Stimulated activated naive CD8-positive, alpha-beta T cell treated with anti-CD3 and anti-CD28 coated beads, Interleukin-15, amount 100 ng/mL, for 72 hours (primary cell): ENCODE measurements at places on chromosomes 5 and 9.

DNA sequence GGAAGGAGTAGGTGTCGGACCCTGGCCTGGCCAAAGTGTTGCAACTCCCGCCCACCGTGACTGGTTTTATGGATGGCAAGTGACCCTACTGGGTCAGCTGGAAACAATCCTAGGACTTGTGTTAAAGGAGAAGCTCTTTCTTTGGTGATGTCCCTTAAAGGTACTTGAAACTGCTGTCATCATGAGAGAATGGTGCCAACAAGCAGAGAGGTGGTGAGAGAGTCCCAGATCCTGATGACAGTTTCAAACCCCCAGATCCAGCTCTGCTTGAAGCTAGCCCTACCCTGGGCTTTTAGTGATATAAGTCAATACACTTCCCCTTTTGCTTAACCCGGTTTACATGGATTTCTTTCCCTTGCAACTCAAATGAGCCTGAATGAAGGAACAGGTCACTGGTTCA is 72.5 kb upstream of the UBTD2 start:
- DNase-seq: no peak

- DNase-seq: no peak
Observed at GRCh38 chr5:113817683-113818082, 304.2 kb downstream of the YTHDC2 start.

GRCh38 chr5:169164481-169164925 is 136.4 kb downstream of the SLIT3 start:
- DNase-seq: no peak

GRCh38 chr5:44885903-44886302 is 77.2 kb downstream of the MRPS30 start:
- DNase-seq: no peak

DNA sequence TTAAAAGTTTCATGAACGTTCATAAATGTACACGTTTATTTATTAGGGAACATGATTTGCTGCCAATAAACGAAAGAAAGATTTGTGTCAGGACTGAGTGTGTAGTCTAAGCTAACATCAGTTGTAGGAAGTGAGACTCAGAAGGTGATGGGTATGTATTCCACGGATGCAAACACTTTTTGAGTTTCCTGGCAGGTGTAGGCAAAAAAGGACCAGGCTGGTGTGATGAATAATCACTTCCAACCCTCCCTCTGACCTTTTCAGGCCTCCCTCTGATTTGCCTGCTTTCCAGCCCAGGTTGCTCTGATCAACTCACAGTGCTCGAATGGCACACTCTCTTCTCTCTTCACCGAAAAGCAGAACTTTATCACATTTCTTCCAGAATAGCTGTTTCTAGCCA is 51.8 kb downstream of the BASP1 start:
- DNase-seq: no peak

DNA sequence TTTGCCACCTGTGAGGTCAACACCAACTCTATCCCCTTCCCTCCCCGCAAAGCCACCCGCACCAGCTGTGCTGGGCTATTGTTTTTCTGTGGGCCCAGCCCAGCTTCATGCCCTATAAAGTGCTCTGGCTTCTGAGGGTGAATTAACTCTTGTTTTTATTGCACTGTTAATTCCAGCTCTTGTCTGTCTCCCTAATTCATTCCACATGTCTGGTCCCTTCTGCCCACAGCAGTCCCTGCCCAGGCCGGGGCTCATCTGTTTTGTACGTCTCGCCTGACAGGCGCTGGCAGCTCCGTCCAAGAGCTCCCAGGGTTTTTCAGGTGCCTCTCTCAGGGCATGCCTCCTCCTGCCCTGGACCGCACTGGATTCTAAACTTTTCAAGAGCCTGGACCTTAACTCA is 118.9 kb downstream of the PDZD2 start:
- DNase-seq: no peak

DNA sequence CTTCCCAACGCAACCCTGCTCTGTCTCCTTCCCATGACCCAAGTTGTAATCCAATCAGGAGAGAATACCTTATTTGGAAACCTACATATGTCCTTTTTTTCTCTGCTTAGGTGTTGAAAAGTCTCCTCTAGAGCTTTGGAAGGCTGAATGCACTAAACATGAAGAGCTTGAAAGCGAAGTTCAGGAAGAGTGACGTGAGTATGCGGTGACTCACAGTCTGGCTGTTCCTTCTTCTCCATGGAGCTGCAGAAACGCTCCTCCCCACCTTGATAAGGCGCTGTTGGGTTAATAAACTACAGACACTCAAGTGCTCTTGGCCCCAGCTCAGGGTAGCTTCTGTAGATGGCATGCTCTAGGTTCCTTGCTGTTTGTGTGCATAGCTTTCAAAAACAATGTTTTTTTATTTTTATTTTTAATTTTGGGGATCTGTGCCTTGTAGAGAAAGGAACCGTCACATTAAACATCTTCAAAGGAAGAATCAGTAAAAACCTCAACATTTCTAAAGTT is 30.7 kb downstream of the RAI14 start:
- no peak for DNase-seq

DNA sequence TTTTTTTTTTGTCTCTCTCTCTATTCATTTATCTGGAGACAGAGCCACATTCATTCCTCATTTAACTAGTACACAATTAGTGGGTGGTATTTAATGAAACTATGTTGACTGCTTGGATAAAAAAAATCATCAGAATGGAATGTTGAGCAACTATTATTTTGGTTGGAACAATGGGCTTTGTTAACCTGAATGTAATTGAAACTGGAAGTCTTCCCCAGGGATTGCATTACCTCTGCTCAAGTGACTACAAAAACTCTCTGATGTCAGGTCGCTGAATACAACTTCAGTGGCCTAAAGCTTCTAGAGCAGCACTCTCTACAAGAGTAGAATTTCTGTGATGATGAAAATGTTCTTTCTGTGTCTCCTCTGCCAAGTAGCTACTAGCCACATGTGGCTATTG is 295.8 kb downstream of the DEPDC1B start:
- DNase-seq: no peak

DNA sequence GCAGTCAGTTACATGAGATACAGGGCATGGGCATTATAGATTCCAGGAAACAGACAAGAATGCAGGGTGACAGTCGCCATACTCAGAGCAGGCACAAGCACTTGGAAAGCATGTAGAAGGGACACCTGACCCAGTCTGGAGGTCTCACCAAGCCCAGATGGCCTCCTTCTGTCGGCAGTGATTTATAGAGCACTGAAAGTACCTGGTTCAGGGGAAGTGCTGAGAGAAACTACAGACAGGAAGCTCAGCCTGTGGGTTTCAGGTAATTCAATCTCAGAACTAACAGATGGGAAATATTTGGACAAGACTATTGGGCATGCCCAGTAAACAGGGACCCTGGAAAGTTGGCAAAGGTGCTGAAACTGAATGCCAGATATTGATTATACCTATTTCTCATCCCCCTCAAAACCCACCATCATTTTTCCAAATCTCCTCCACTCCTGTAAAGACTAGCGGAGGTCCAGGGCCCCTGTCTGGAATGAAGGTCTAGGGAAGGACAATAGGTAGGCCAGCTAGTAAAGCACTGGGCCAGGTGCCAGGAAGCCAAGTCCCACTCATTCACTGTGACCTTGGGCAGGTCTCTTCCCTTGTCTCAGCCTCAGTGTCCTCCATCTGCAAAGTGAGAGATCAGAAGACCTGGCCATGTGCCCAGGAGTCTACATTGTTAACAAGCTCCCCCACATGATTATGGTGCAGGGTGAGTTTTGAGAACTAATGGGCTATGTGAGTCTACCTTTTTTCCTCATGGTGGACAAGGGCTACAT is 26.9 kb downstream of the KLHL3 start:
- no peak for DNase-seq

DNA sequence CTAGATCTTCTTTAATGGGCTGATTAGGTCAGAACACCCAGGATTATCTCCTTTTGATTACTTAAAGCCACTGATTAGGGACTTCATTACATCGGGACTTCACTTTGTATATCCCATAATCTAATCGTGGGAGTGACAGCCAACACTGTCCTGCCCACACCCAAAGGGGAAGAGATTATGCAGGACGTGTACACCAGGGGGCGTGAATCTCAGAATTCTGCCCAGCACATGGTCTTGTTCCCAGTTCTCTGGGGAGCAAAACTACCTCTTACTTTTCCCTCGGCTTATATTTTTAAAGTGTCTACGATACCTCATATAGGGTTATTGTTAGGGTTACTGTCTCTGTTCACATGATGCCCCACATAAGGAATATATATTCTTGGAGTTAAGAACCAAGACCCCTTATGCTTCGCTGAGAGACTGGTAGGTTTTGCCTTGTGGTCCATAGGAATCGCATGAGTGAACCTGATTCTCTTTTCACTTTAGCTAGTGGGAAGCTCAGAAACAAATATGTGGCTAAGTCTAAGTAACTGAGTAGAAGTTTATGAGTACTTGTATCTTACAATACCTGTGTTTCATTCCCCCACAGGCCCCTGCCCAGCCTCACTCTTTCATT is 192.7 kb downstream of the GNA14 start:
- DNase-seq: no peak

DNA sequence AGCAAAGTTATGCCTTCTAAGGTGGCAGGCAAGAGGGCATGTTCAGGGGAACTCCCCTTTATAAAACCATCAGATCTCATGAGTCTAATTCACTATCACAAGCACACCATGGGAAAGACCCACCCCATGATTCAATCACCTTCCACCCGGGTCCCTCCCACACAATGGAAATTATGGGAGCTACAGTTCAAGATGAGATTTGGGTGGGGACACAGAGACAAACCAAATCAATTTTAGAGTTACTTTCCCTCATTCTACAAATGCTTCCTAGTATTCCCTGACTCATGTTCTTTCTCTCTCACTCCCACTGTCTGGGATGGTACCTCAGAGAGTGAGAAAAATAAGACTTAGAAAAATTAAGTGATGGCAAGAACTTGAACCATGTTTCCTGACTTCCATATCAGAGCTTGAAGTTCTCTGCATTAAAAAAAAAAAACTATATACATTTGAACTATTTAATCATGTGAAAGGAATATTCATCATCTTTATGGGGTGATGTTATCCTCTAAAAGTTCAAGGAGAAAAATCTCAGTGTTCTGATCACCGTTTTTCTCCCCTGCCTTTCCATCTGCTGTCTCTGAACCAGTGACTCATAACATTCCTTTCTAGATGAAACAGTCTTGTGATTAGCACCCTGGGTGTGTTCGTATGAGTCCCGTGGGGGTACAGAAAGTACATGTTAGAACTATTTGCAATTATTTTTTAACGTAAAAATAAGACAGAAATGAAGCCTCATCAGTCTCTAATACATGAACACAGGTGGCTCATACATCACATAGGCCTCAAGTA is 282.9 kb downstream of the SLF1 start:
- no peak for DNase-seq

DNA sequence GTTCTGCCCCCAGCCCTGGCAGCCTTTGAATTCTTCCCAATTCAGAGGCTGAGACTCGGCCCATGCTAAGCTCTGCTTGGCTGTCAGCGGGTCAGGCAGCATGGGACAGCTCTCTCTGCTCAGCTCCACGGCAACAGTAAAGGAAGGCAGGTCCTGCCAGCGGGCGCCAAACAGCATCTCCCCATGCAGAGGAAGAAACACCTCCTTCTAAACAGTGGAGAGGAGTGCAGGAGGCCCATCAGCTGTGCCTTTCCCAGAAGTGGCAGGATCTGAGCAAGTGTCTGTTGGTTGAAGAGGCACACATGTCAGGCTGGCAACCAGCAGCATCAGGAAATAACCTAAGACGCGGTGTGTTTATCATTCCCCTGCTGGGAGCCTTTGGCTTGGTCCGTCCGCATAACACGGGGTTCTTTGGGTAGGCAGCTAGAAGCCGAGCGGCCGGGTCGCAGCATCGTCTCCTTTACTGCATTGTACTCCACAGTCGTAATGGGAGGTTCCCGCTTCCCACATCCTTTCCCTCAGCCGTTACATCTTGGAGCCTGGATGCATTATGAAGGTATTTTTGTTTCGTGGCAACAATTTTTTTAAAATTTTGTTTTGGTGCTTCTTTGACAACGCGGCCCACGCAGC is 42.7 kb upstream of the NCS1 start:
- DNase-seq: peak; percentile 35

GRCh38 chr5:171628633-171628974 is 157.0 kb upstream of the SMIM23 start:
- no peak for DNase-seq

GRCh38 chr9:113387560-113388230 is 10.9 kb upstream of the HDHD3 start:
- DNase-seq: no peak

GRCh38 chr5:61569353-61569752 is 237.3 kb downstream of the ZSWIM6 start:
- DNase-seq: no peak

DNA sequence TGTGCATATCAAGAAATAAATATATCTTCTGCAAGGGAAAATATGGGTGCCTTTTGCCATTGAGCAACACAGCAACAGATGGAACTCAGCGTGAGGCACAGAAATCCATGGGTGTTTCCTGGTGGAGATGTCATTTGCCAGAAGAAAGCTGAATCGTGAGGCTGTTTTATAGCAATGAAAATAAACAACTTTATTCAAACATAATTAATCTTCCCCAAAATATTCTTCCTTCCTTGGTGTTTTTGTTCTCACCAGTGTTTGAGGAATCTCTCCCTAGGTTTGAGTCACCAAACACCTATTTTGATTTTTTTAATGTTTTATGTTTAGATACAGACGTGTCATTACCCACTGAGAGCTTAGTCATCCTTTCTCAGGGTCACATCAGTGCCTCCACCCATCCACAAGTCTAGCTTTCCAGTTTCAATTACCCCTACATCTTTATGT is 65.8 kb upstream of the PAPPA start:
- no peak for DNase-seq

DNA sequence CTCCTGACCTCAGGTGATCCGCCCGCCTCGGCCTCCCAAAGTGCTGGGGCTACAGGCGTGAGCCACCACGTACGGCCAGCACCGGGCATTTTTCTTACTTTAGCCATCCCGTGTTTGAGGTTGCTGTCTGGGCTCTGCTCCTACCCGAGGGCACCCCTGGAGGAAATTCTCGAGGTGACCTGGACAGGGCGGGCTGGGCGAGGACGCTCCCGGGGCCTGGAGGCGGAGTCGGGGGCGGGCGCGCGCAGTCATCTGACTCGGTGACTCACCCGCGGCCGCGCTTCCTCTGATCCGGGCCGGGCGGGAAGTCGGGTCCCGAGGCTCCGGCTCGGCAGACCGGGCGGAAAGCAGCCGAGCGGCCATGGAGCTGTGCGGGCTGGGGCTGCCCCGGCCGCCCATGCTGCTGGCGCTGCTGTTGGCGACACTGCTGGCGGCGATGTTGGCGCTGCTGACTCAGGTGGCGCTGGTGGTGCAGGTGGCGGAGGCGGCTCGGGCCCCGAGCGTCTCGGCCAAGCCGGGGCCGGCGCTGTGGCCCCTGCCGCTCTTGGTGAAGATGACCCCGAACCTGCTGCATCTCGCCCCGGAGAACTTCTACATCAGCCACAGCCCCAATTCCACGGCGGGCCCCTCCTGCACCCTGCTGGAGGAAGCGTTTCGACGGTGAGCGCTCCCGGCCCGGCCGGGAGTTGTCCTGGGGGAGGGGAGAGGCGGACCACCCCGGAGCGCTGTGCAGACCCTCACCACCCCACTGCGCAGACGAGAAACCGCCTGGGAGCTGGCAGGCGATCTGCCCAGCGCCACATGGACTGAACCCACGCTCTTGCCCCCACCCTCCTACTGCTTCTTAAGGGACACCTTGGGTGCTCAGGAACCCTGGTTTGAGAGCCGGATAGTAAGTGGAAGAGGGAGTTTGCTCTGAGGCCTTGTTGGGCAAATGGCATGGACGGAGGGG is at the start of gene HEXB:
Gene HEXB, plus strand, starts transcription at position 334 of the 952 bp plus-strand sequence. Its CDS starts 28 bp downstream, at position 362.
- DNase-seq: peak; percentile 89

GRCh38 chr9:127368852-127369402 is 28.0 kb upstream of the SLC2A8 start:
- DNase-seq: no peak
